ENCODE measurements at places on chromosomes 5 and 9.
A peak's percentile ranks its signal among the peaks of the same experiment; 100 is the strongest.

- no peak for DNase-seq
Measured at GRCh38 chr9:137482094-137482781, 23.1 kb upstream of the NSMF start.

DNA sequence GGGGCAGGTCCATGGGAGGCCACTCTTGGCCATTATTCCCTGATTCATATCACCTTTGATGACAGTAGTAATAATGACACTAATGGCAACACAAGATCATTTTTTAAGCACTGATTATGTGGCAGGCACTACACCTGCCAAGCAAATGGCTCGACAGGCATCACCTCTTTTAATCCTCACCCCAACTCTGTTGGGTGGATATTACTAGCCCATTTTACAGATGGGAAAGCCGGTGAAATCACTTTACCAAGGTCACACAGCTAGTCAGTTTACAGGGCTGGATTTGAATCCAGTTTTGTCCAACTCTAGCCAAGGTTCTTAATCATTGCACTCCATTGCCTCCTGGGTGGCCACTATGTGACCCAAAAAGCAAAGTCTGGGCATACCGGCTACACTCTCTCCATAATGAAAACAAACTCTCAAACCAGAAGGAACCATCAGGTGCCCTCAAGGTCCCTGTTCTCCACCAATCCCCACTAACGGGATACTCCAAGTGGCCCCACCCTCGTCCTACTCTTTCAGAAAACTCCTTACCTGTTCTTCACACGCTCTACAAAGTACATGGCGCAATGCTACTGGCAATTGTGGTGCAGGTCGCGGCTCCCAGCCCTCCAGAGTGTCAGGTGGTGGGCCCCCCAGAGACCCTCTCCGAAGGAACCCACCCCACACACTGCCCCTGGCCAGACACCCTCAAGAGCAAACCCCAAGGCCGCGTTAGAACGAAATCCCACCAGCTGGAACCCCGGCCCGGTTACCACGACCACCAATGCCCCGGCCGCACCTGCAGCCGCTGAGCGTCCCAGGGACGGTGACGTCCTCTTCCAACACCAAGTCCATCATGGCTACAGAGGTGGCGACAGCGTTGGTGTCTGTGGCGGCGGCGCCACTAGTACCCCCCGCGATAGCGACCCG lies 572 bp downstream of the CDK5RAP2 start:
- DNase-seq: no peak

DNA sequence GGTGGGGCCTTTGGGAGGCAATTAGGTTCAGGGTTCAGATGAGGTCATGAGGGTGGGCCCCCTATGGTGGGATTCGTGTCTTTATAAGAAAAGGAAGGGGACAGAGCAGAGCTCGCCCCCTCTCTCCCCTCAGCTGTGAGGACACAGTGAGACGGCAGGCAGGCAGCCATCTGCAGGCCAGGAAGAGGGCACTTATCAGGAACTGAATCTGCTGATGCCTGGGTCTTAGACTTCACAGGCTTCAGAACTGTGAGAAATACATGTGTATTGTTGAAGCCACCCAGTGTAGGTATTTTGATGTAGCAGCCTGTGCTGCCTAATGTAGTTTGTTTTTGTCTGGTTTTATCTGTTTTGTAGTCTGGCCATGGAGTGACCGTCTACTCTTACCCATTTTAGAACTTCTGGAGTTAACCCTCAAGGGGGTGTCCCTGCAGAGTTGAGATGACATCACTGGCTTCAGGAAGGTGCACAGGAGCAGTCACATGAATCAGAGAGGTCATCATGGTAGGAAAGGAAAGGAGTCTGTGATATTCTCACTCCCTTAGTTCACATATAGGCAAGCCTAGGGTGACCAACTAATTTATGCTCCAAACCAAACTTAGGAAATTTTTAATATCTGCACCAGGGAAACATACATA lies 71.0 kb downstream of the LRRC70 start:
- DNase-seq: no peak

- DNase-seq: no peak
Measured at GRCh38 chr9:115326461-115326860, 208.5 kb upstream of the TNC start.

DNA sequence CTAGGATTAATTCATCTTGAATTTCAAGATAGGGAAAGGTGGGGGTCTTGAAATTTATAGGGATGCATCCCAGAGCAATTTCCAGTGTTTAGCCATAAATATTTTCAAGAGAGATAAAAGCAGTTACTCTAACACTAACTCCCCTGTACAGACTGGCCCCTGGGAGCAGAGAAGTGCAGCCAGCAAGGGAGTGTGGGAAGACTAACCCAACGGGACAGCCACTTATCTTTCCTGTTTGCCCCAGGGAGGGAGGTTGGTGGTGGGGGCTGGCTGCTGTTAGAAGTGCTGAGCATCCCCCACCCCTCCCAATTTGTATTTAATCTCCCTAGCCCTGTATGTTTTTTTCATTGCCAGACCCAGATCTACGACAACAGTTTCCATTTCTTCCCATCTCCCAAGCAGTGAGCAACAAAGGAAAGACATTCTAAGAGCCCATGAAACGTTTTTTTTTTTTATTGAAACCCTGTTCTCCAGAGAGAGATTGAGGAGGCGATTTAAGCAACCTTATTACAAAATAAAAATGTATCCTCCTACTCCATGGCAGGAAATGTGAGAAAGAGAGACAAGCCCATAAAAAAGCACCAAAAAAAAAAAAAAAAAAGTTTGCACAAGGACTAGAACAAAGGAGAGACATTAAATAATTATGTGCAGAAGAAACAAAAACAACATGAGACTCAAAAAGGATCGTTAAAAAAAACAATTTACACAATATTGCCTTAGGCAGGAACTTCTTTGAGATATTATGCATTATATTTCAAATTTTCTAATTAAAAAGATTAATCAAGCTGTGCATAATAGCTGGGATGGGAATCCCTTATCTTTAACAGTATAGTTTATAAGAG lies 343.4 kb downstream of the ARHGEF28 start:
- DNase-seq: no peak

DNA sequence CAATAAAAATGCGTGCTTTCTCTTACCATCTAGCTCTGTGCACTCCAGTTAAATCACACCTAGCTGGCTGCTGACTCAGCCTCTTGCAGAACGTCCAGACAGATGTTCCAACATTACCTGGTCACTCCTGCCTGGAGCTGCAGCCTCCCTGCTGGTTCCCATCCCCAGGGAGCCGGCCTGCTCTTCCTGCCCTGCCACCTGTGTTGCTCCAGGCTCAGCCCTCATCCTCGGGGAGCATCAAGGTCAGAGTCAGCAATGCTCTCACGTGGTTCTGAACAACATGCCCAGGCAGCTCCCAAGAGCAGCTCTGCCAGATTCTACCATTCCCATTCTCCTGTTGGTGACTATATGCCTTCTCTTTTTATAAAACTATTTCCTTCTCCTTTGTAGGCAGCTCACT lies 81.3 kb downstream of the GADD45G start:
- DNase-seq: peak; percentile 92

GRCh38 chr9:14870090-14870489 lies 40.1 kb downstream of the FREM1 start:
- DNase-seq: no peak

DNA sequence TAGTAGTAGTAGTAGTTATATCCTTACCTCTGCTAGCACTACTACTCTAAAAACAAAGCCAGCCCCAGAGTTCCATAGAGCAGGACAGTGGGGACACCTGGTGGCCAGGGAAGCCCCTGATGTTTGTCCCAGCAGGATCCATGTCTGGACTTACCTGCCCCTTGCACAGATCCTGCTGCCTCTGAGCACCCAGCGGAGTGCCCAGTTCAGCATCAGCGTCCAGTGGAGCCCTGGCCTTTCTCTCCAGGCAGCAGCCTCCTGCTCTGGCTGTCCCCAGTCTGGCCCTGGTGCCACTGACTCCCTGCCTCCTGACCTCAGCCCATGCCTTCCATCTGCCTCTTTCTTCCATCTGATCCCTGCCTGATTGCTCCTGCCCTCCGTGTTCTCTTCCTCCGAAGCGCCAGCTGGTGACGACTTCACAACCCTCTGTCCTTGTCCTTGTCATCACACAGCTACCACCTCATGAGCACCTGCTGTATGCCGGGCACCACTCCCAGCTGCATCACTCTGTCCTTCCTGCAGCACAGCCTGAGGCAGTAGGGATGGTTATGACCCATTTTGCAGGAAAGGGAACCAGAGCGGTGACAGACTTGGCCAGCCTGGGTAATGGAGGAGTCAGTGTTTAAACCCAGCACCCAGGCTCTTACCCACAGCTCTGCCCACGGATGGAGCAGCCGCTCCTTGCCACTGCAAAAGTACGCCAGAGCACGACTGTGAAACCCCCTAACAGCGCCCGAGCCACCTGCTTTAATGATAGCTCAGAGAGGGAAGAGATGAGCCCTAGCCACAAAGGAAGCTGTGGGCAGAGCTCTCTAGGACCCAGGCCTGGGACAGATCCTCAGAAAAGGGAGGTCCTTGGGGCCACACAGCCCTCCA lies 11.5 kb downstream of the SARDH start:
- DNase-seq: peak; percentile 18

Data from NCI-H1417 treated with DMSO at 0.1 percent for 48 hours (cell line).